ENCODE measurements at places on chromosomes 4 and X.

DNA sequence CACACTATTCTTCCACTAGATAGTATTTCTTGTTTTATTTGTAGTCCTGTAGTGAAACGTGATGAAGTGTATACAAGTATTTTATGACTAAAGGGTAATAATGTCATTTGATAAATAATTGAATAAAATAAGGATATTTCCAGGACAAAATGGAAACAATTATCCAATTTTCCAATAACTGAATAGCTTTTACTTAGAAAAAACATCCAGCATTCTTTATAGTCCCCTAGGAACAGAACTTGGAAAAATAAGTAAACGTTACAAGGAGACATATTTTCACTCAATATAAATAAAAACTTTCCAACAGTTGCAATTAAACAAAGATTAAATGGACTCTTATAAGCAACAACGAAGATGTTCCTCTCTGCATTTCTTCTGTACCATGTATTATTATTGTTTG, 566.0 kb downstream of the TMA16 start:
- H3K27ac ChIP-seq, result no peak overlapping the region
- H3K4me3 ChIP-seq, result no peak overlapping the region

DNA sequence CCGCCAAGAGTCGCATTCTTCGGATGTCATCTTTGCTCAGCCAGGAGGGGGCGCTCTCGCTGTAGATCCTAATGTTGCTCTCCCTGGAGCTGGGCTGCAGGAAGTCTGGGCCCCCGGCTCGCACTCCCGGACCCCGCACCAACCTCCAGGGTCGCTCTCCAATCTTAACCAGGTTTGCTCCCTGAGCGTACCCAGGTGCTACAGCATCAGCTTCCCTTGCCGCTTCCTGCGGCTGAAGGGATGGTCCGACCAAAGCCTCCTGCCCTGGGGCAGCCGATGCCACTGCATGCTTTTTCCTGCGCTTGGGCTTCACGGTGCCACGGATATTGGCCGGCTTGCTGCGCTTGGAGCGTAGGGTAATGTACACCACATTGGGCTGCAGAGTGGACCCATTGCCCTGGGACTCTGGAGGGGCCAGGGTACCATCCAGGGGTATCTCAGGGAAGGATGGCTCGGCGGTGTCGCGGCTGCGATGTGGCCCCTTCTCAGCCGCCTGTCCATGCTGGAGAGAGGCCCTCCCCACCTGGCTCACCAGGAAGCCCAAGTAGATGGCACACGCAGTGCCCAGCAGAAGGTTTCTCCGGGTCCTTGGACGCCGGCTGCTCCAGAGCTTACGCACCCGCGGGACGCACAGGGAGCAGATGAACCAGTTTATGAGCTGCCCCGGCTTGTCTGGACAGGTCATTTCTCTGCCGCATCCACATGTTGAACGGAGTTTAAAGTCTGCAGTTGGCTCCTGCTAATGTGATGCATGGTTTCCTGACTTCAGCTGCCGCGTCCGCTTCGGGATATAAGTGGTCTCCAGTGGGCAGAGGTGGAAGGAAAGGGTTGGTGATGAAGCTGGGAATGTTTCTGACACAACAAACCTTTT, 1.9 kb downstream of the GASK1B start:
- H3K27ac ChIP-seq, result no peak overlapping the region
- H3K4me3 ChIP-seq, result peak overlapping the region; percentile 69
- peaks cover 58% of the 10 kb centered on the region for H3K4me1 ChIP-seq
- H3K36me3 ChIP-seq, result no peaks in the 10 kb centered on the region

DNA sequence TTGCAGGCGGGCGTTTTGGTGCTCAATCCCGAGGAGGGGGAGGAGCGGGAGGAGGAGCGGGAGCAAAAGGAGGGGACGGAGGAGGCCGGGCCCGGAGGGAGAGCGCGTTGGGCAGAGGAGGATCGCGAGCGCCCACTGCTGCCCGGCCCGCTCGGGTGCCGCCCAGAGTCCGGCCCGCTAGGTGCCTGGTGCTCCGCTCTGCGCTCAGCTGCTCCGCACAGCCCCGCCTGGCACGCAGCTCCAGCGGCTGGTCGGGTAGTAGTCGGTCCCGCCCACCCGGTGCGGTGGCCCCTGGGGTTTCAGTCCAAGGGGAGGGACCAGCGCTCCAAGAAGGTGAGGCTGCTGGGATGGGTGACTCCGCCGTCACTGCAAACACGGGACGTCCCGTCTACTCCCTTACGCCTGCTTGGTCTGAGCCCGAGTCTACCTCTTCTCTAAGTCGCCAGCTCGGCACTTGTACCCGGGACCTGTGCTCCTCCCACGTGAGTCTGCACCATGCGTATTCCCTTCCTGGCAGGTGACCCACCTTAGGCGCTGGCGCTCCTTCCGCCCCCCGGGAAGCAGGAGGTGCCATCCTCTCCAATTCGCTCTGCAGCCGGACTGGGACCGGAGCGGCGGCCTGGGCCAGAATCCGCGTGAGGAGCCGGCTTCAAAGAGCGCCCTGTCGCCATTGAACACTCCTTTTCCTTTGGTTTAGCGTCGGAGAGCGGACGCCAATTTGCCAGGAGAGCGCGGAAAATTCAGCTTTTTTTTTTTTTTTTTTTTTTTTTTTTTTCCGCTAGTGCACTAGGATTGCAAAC, 405 bp upstream of the HS3ST1 start:
- no peaks in the 10 kb centered on the region for H3K36me3 ChIP-seq
- H3K27ac ChIP-seq, result no peak overlapping the region
- DNase-seq, result peak; percentile 63
- H3K4me3 ChIP-seq, result peak overlapping the region; percentile 38

- H3K4me3 ChIP-seq, result no peak overlapping the region
- H3K27me3 ChIP-seq, result no peaks in the 10 kb centered on the region
- no peak for DNase-seq
- no peak overlapping the region for H3K27ac ChIP-seq
- H3K36me3 ChIP-seq, result no peaks in the 10 kb centered on the region
Measured at GRCh38 chr4:26779674-26780073, 81.0 kb upstream of the STIM2 start.

DNA sequence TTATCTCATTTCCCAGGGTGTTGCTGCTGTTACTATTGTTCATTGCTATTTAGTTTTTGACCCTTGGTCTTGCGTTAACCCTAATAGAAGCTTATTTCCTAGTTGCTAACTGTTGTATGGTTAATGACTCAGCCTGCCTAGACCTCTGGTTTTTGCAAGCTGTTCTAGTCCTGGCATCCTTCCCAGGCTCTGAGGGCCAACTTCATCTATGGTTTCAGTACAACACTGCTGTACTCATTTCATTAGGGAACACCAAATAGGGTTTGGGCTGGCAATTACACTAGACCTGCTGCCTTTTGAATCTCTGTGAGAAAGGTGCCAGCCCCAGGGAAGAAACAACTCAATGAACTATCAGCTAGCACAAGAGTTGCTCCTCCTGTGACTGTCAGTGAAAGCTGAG, 59.6 kb downstream of the DCX start:
- no peaks in the 10 kb centered on the region for H3K27me3 ChIP-seq
- DNase-seq, result peak; percentile 2
- no peak overlapping the region for H3K4me3 ChIP-seq
